ENCODE measurements at places on chromosomes 7 and 10. TPM values are rescaled to one million over a fixed set of nuclear protein-coding genes. Genes with fewer than 3 reads are reported as not detected.

Gene NXPH1
- total RNA-seq, result not detected

Gene BRAF
- 28.4 TPM for total RNA-seq

Gene AQP1
- 2.7 TPM for total RNA-seq

DNA sequence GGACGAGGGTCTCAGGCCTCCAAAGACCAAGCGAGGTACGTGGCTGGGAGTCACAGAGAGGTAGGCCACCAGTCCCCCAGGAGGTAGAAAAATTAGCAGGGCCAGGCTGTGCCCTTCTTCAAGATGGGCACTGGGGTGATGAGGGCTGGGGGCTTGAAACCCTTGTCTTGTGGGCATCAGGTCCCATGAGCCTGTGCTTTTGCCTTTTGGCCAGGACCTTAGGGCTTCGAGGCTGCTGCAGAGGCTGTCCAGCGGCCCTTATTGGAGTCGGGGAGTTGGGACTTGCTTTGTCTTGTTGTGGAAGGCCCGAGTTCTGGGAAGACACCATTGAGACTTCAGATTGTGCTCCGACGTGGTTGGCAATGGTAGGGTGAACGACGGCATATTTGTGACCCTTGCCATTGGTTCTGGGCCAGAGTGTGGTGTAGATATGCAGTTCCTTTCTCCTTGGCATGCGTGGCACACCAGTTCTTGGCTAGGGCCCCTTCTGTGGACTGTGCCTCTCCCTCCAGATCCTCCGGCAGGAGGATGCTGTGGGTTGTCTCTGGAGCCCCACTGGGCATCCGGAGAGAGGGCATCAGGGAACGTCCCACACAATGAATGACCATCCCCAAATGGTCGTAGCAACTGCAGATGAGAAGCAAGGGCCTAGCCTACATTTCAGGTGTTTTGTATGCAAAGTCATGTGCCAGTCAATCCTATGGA lies 931 bp downstream of the SH2D4B start:
- no peak overlapping the region for H3K27ac ChIP-seq
- peaks cover 46% of the 10 kb centered on the region for H3K4me1 ChIP-seq
- DNase-seq, result no peak

- H3K36me3 ChIP-seq, result no peaks in the 10 kb centered on the region
- DNase-seq, result no peak
- H3K27me3 ChIP-seq, result peaks cover 1% of the 10 kb centered on the region
These were observed 461 bp upstream of the ETV1 start for GRCh38 chr7:13989949-13990305.
